Daoy (cell line): ENCODE measurements at places on chromosomes 6 and 20. TPM values are rescaled to one million over a fixed set of nuclear protein-coding genes. Genes with fewer than 3 reads are reported as not detected.
A peak's percentile ranks its signal among the peaks of the same experiment; 100 is the strongest.

- no peak for DNase-seq
Measured at GRCh38 chr6:7785243-7786035, 59.5 kb downstream of the BMP6 start.

DNA sequence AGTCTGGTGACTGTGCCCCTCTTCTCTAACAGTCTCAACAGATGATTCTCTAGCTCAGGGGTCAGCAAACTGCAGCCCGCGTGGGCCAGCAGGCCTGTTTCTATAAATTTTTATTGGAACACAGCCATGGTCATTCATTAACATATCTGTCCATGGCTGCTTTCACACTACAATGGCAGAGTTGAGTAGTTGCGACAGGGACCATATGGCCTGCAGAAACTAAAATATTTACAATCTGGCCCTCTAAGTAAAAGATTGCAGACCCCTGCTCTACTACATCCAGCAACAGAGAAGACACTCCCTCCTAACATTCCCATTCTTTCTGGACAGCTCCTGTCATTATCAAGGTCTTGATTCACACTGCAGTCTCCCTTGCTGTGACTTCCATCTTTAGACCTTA is 45.2 kb downstream of the PLAGL2 start:
- no peak for DNase-seq

The SMPDL3A gene
- total RNA-seq, result 6.0 and 7.8 TPM in 2 replicates

The GSTA3 gene
- not detected in 2 replicates for total RNA-seq

DNA sequence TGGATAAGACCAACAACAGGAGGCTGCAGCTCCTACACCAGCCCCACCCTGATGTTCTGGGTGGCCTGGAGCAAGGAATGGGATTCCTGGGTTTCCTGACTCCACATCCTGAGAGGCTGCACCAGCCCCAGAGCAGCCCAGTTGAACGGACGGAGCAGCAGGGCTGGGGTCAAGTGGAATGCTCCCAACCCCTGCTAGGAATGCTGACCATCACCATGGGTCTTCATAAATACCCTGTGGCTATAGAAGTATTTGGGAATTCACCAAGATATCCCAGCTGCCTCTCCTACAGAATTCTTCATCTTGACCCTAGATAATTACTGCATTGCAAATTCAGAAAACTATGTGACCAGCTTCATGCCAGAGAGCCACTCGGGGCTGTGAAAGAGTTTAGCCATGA is 180.3 kb downstream of the THBS2 start:
- no peak for DNase-seq

The ANKRD66 gene
- total RNA-seq, result not detected in 2 replicates

The HTR1E gene
- total RNA-seq, result not detected in 2 replicates

The MMP24 gene
- total RNA-seq, result 0.54 and 0.86 TPM in 2 replicates

DNA sequence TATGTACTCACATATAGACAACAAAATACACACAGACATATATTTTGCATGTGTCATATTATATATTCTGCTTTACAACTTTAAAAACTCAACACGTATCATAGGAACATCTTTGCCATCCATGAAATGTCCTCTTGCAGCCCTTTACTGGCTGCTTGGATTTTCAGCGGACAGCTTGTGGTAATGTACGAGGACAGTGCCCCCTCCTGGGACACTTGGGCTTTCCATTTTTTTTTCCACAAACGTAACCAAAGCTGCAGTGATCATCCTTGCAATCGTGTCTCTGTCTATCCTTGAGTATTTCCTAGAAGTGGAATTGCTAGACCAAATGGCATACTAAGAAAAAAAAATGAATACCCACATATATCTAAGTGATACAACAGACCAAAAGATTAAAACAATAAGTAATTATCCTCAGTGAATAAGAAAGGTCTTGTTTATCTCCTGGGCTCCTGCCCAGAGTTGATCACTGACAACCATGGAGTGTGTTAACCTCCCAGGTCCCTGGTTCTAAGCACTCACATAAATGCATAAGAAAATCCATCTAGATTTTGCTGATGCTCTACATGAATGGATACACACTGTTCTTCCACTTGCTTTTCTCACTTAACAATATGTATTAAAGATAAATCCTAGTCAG is 18.1 kb downstream of the BPI start:
- peak; percentile 54 for DNase-seq

DNA sequence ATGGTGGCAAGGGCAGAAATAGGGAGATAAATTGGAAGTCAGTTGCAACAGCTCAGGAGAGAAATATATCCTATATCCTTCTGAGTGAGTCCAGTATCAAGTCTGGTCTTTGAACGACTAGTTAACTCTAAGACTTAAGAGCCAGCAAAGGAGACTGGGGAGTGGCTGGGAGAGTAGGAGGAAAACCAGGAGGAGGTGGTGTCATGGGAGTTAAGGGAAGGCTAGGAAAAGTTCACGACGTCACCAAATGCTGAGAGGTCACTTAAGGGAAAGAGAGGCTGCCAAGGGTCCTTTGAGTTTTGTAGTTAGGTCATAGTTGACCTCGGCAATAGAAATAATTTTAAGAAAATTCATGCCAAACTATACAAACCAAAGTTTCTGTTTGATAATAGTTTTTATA is 25.1 kb downstream of the ACOT13 start:
- DNase-seq, result no peak

GRCh38 chr6:137911675-137912191 is 44.7 kb downstream of the TNFAIP3 start:
- DNase-seq, result no peak

The TINAG gene
- total RNA-seq, result not detected in 2 replicates

GRCh38 chr6:73017476-73017875 is 207.8 kb downstream of the KHDC1L start:
- no peak for DNase-seq

The DYNLT2 gene
- total RNA-seq, result 1.8 and 2.3 TPM in 2 replicates

GRCh38 chr6:68502946-68503345 is 132.1 kb upstream of the ADGRB3 start:
- no peak for DNase-seq

- peak; percentile 37 for DNase-seq
Measured at GRCh38 chr6:147170269-147170668, 33.9 kb upstream of the STXBP5 start.

DNA sequence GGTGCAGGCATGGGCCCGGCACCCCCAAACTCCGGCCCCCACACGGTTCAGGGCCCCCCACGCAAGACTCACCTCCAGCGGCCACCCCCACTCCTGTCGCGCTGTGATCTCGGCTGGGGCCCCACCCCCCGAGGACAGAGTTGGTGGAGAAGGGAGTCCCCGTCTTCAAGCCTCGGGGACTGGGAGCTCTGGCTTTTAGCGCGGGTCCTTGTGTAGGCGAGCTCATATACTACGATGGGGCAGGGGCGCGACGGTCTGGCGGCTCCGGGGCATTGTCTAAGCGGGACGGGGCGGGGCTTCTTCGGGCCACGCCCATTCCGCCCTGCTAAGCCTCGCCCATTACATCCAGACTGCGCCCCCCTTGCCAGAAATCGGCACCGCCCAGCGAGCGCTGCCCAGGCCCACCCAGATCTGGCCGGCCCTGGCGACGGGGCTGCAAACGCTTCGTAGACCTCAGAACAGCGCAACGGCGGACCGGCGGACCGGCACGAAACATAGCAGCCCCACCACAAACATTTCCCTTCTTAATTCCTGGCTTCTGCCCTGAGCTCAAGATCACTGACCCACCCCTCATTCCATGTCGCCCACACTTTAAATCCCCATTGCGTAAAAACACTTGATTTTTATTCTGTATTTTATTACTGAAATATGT is 1.0 kb upstream of the DDAH2 start:
- DNase-seq, result peak; percentile 95

- DNase-seq, result peak; percentile 62
Measured at GRCh38 chr20:44166008-44166407, 21.0 kb downstream of the JPH2 start.

GRCh38 chr6:109450801-109451200 is 4.8 kb downstream of the MICAL1 start:
- no peak for DNase-seq

DNA sequence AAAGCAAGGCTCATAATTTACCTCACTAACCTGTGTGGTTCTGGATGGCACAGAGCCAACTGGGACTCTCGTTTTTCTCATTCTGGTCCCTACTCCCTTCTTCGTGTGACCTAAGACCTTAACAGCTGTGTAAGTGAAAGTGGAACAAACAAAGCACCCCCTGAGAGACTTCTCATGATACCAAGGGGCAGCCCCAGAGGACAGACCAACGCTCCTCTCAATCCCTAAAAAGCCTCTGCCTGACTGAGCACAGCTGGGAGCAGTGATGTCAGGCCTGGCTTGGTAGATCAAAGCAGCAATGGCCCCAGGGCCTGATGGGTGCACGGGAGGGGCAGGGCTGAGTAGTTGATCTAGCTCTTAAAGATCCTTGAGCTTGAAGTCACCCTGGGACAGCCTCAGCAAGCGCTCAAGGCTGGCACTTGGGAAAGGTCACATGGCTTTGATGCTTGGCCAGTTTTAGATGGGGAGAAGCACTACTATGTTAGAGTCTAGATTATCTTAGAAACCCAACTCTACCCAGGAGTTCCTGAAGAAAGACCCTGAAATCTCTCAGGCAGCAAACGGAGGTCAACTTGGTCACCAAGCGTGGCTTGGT is 16.2 kb upstream of the TGM2 start:
- peak; percentile 55 for DNase-seq

DNA sequence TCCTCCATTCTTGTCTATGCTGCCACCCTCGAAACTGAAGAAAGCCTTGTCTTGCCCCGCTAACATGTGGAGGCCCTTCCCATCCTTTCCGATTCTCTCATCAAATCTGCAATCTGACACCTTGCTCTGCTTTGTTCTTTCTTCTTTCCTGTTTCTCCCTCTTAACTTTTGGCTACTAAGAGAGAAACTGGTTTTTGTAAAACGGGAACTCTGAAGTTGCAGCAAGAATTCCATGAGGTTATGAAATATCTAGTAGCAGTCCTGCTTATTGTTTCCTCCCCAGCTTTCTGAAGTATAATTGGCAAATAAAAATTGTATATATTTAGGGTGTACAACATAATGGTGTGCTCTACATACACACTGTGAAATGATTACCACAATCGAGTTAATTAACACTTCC is 80.2 kb downstream of the MAP7 start:
- DNase-seq, result no peak

The WFDC5 gene
- not detected in 2 replicates for total RNA-seq

GRCh38 chr6:44039191-44039719 is 88.0 kb downstream of the MRPL14 start:
- no peak for DNase-seq

DNA sequence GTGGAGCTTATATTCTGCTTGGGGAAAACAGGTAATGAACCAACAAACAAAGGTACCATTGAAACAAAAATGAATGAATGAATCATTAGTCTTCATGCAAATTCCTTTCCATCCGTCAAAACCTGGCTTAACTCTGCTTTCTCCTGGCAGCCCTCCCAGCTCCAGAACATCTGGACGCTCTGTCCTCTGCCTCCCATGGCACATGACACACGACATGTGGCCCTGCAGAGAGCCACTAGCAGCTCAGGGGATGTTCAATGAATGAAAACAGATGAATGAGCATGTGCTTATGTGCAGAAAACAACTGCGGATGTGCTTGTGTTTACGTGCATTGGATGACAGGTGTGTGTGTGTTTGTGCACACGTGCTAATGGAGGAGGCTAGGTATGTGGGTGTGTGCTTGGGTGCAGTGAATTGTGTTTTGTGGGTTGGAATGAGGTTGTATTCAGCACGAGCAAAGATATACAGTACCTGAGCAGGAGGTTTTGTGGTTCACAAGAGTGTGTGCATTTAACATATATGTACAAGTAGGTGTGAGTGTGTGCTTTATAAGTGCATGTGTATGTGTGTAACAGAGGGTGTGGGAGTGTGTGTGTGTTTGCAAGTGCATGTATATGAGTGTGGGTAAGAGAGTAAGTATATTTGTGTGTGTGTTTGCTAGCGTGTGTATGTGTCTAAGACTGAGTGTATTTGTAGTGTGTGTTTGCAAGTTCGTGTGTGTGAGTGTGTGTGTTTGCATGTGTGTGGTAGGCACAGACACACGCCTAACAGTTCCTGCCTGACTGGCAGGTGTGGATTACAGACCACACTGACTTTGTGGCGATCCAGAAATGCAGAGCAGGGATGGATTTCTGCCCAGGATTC is 374.1 kb upstream of the SULF2 start:
- no peak for DNase-seq

DNA sequence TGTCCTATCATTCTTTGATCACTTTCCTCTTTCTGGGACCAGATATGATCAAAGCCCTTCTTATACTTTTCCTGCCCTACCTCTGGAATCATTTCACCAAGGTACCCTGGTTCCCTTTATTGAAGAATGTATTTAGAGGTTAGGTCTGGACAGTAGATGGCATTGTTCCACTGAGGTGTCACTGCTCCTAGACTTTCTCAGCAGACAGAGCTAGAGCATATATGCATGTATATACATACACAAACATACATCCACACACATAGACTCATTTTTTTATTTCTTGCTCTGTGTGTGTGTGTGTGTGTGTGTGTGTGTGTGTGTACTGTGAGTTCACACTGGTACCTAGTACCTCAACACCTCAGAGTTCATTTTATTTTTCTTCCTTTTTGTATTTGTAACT is 40.9 kb downstream of the PTPRA start:
- DNase-seq, result no peak

GRCh38 chr6:142966294-142966693 is 21.3 kb upstream of the HIVEP2 start:
- DNase-seq, result no peak

The ARFGEF2 gene
- 20.2 and 22.6 TPM in 2 replicates for total RNA-seq

- DNase-seq, result no peak
Measured at GRCh38 chr6:83849610-83850009, 3.5 kb upstream of the RIPPLY2 start.

DNA sequence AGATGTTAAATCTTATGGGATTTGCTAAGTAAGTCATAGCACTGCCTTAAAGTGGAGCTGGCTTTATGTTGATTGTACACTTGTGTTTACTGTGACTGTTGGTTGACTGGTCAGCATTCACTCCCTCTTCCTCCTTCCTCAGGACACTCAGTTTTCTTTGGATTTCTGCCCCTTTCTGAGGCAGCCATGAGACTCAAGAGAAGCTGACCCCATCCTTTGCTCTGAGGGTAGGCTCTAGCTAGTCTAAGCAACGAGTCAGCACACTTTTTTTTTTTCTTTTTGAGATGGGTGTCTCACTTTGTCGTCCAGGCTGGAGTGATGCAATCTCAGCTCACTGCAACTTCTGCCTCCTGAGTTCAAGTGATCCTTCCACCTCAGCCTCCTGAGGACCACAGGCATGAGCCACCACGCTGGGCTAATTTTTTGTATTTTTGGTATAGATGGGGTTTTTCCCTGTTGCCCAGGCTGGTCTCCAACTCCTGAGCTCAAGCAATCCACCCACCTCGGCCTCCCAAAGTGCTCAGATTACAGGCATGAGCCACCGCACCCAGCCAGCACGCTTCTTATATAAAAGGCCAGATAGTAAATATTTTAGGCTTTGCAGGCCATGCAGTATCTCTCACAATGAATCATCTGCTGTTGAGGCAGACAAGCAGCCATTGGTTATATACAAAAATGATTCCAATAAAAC is 191.4 kb downstream of the NFATC2 start:
- DNase-seq, result peak; percentile 89
